ENCODE measurements at places on chromosomes 1 and 21. TPM values are rescaled to one million over a fixed set of nuclear protein-coding genes. Genes with fewer than 3 reads are reported as not detected.

DNA sequence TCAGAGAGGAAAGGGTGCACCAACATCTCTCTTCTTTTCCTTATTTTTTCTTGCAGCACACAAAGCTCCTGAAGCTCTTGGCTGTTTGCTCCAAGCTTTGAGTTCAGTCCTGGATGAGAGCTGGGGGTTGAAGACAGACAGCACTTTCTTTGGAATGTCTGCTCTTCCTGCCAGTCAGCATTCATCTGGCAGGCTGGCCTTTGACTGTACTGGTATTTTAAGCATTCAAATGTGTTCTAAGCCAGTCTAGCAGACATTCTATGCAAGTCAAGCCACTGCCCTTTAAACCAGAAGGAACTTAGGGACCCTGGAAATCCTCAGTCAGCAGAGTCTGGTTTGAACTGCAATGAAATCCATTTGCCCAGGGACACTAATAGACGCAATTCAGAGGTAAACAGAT lies 45.0 kb downstream of the XCL1 start:
- no peak for DNase-seq

DNA sequence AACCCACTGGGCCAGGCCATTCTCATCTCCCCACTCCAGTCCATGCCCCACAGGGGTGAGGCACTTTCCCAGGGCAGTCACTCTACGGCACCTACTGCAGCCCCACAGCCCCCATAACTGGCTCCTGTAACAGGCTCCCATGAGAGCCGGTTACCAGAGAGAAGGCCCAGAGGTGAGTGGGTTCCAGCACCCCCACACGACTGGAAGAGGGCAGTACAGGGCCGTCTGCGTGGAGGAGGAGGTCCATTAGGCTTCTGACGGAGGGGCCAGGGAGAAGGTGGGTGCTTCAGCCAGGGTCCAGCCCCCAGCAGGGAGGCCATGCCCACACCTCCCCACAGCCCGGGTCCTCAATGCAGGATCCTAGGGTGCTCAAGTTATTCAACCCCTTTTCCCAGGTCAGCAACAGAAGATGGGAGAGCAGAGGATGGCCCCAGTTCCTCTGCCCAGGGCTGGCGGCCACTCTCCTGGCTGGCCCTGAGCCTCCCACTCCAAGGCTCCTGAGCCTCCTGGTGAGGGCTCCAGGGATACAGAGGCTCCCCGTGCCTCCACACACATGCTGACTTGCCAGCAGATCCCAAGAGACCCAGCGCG lies 1.6 kb downstream of the ACAP3 start:
- DNase-seq, result no peak

DNA sequence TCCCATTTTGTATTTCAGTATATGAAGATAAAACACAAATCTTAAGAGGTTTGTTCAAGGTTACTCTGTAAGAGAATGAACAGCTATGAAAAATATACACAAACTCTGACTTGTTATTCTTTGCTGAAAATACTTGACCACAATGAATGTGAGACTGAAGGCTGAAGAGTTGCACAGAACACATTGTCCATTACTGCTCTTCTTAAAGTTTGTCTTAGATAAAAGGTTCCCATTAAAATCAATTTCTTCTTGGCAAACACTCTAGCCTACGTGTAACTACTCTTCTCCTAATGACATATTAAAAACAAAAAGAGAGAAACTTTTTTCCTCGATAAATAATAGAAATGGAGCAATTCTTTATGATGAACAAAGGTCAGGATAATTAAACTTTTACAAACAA lies 45.2 kb upstream of the RABGAP1L start:
- no peak for DNase-seq

- no peak for DNase-seq
Observed at GRCh38 chr1:179305450-179305849, 11.9 kb downstream of the SOAT1 start.

Gene HMGCS2
- 583 TPM for total RNA-seq

DNA sequence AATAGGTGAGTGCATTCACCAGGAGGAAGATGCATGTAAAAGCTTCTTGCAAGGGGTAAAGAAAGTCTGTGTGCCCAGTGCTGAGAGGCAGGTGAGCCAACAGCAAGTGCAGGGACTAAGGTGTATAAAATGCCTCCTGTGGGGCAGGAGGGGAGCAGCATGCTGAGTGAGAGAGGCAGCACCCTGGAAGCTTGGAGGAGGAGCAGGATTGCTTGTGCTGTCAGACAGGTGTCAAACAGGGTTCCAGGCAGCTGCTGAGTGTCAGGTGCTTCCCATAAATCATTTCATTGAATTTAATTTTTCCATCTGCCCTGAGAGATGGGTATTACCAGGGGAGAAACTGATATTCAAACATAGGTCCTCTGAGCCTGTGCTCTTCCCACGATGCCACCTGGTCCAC lies 13.9 kb downstream of the BSND start:
- DNase-seq, result no peak

- DNase-seq, result peak; percentile 40
Observed at GRCh38 chr21:42666023-42666747, 12.8 kb downstream of the PDE9A start.

- peak; percentile 9 for DNase-seq
Observed at GRCh38 chr1:165857046-165857801, 29.8 kb downstream of the UCK2 start.

DNA sequence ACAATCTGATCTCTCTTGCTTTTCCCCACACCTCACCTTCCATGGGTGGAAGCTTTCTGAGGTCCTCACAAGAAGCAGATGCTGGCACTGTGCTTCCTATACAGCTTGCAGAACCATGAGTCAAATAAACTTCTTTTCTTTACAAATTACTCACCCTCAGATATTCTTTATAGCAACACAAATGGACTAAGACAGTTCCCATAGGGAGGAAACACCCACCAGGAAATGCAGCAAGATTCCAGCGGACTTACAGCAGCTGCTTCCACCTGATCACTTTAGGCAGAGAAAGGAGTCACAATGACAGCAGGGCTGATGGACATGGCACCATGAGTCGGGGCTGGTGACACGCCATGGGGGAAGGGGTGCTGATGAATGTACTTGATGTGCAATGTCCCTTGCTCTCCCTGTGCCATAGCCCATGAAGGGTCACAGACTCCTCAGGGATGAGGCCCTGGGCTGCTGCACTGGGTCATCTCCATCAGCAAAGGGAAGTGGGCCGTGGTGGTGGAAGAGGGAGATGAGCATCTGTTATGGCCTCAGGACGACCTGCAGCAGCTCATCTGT lies 53.9 kb downstream of the PRSS38 start:
- DNase-seq, result no peak

DNA sequence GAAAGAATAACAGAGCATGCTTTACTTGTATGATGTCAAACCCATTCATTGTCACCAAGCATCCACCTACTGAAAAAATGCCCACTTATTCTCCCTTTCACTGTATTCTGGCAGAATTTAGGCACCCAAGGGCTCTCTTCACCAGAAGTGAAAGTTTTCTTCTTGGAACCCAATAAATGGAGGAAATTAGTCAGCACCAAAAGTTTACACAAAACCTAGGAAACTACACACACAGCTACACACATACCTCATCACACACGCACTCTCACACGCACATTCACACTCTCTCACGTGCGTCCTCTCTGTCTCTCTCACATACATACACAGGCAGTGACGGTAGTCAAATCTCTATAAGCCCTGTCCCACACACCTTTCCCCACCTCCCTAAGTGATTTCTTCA lies 37.6 kb downstream of the MCOLN2 start:
- DNase-seq, result no peak

Gene CFHR5
- not detected for total RNA-seq

Measured in left colon (tissue), 2 donors.